T-helper 17 cell (primary cell): ENCODE measurements at places on chromosomes 16 and 17.

- peak; percentile 79 for DNase-seq
These were observed 27.8 kb downstream of the AXIN1 start for GRCh38 chr16:324451-325334.

- DNase-seq = no peak
These were observed 22.6 kb downstream of the RABEP1 start for GRCh38 chr17:5304636-5305035.

GRCh38 chr16:89119661-89120141 is 26.0 kb downstream of the ACSF3 start:
- no peak for DNase-seq

GRCh38 chr17:72273289-72274056 is 152.7 kb downstream of the SOX9 start:
- no peak for DNase-seq

DNA sequence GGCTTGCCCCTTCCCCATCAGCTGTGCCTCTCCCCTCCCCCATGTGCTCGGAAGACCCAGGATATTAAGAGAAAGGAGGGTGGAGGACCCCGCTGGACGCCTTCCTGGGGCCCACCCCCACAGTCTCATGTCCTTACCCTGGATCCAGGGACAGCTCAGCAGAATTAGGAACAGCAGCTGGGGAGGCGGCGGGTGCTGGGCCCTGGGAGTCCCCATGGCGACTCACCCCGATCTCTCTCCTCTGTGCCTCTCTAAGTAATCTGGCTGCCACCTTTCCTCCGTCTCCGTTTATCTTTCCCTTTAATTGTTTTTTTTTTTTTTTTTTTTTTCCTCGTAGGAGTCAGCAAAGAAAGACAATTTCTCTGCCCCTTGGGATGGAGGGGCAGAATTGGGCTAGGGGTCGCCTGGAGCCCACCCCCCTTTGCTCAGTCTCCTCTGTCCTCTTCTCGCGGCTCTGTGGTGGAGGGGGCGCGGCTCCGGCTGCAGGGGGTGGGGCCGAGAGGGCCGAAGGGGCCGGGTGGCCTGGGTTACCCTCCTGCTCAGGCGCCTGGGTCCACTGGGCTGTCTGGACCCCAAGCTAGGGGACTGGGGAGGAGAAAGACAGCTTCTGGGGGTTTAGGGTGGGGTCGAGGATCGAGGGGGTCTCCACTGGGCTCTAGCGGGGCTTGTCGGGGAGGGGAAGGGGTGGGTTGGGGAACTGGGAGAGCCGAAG is 390 bp downstream of the SEZ6L2 start:
- no peak for DNase-seq

GRCh38 chr17:43994272-43995149 is 9.9 kb upstream of the NAGS start:
- DNase-seq = peak; percentile 53

GRCh38 chr17:4130715-4131114 is 12.1 kb downstream of the ZZEF1 start:
- DNase-seq = no peak

- peak; percentile 6 for DNase-seq
These were observed 28.1 kb downstream of the HEATR3 start for GRCh38 chr16:50093607-50094539.

GRCh38 chr16:648071-648780 is 939 bp upstream of the WDR90 start:
- no peak for DNase-seq

DNA sequence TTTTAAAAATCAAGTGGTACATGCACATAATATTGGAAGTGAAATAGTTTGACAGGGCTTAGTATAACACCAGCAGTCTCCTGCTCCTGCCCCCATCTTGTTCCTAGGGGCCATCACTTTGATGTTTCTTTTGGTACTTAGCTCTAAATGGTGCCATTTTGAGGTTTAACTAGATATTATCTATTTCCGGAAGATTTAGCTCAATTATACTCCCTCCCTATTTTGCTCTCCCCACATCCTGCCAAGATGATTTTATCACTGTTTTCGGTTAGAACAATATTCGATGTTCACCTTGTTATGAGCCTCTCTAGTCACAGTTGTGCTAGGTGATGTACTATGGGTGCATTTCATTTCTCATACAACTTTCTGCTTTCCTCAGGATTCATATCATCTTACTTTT is 20.0 kb upstream of the SLC35G3 start:
- peak; percentile 17 for DNase-seq

GRCh38 chr17:596763-597644 is 117.6 kb downstream of the VPS53 start:
- no peak for DNase-seq

DNA sequence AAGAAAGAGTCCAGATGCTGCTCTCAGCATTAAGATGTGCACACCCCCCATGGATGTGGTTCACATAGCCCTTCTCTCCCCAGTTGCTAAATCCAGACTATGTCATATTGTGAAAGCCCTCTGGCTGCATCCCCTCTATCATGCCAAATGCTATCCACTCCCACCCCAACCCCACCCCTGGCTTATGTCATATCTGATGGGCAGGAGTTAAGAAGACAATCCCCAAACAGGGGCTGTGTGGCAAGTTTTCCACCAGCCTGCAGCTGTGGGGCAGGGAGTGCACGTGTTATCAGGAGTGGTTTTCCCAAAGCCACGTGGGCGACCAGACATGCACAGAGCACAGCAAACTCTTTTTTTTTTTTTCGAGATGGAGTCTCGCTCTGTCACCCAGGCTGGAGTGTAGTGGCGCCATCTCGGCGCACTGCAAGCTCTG is 10.0 kb downstream of the FAM117A start:
- no peak for DNase-seq

DNA sequence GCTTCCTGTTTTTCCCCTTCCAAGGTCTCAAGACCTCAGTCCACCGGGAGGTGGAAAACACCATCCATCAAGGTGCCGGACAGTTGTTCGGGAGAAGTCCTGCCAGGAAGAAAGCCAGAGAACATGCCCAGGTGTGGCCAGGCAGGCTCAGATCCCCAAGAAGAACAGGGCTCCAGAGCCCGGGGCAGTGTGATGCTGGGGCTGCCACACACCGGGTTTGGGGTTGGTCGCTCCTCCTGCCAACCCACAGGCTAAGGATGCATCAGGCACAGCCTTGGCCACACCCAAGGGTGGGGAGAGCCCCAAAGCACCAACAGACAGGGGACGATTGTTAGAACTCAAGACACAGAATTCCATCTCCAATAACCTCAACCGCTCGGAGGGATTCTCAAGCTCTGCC is 19.7 kb downstream of the ZFHX3 start:
- no peak for DNase-seq

DNA sequence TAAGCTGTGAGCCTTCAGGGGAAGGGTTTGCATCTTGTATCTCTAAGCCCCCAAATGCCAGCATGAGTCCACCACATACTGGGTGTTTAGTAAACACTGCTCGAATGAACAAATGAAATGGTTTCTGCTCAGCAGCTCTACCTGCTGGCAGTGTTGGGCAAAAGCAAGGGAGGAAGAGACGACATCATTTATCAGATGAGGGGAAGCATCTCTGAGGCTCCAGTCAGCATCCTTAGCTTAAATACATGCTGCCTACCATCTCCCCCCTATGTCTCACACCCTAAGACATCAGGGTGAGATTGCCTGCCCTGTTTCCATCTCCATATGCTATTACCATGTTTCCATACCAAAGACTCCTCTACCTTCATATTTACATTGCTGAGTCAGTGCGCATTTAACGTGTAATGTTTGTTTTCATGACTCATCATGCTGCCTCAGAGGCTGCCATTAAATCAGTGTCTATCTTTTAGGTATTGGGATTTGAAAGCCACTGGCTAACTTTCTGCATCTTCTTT is 379.8 kb downstream of the UTP18 start:
- no peak for DNase-seq

- DNase-seq = no peak
These were observed 45.1 kb downstream of the OMG start for GRCh38 chr17:31251970-31252328.

DNA sequence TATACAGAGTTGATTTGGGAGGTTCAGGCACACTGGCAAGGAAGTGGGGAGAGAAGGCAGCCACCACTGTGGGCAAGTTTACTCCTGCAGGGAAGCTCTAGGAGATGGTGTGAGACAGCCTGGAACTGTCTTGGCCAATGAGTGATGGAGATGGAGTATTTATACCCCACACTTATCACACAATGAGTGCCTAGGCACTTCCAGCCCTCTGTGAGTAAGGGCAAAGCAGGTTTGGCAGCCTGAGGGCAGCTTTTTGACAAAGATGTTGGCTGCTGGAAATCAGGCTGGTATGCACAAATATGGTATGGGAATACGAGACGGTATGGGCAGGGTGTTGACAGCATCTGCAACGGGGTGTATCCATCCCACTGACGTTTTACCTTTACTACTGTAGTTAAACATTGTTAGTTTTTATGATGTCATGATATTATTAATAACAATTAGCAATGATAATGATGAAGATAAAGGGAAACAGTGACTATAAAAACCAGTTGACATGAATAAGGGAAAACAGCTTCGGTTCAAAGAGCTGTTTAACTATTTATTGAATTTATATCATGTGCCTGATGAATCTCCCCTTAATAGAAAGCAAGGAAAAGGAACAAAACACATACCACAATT is 149.9 kb downstream of the CDK5R1 start:
- DNase-seq = no peak

- DNase-seq = no peak
These were observed 48.3 kb upstream of the BAHCC1 start for GRCh38 chr17:81346908-81347349.

- DNase-seq = no peak
These were observed 983.9 kb downstream of the CDH11 start for GRCh38 chr16:64138006-64138405.

GRCh38 chr16:78655331-78656113 is 556.1 kb downstream of the WWOX start:
- no peak for DNase-seq

- DNase-seq = no peak
These were observed 176.5 kb upstream of the CDH5 start for GRCh38 chr16:66189951-66190350.

DNA sequence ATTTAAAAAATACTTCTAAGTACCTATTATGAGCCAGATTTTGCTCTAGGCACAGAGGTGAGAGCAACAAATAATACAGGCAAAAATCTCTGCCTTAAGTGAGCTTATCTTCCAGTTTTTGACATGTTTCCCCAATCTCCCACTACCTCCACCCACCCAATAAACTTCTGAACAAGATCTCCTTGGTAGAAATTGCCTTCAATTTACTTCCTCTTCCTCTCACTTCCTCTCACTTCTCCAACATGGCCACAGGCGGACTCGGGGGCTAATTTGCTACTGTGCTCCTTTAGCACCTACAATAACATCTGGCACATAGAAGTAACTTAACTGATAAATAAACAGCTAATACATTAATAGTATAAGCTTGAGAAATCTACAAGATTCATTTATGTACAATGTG is 82.6 kb downstream of the CACNG1 start:
- no peak for DNase-seq

DNA sequence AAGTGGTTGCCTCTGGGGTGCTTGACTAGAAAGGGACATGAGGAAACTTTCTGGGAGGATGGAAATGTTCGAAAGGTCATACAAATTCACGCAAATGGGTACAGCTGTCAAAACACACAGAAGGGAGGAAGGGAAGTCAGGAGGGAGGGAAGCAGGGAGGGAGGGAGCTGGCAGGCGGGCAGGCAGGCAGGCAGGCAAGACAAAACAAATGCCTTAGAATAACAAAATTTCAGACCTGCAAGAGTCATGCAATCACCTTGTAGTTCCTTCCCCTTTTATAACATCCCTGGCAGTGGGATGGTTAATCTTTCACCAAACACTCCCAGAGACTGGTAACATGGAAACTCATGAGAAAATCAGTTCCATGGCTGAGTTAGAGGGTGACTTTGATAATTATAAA is 189.2 kb downstream of the STX8 start:
- no peak for DNase-seq

DNA sequence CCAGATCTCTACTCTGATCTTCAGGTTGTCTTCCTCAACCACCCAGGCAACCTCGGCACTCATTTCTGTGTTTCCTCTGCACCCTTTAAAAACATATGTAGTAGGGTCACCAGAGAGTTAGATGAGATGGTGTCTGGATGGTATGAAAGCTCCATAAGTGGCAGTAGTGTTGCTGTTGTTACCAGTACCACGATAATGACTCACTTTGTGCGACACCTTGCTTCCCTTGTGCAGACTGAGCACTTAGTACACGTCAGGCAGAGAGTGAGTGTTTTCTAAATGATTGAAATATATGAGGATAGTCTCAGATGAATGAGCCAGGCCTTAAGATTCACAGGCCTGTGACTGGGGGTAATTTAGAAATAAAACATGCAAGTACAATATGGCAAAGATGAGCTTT is 188.7 kb downstream of the MAF start:
- no peak for DNase-seq

- DNase-seq = no peak
These were observed 47.3 kb downstream of the NLRP1 start for GRCh38 chr17:5536866-5537650.

DNA sequence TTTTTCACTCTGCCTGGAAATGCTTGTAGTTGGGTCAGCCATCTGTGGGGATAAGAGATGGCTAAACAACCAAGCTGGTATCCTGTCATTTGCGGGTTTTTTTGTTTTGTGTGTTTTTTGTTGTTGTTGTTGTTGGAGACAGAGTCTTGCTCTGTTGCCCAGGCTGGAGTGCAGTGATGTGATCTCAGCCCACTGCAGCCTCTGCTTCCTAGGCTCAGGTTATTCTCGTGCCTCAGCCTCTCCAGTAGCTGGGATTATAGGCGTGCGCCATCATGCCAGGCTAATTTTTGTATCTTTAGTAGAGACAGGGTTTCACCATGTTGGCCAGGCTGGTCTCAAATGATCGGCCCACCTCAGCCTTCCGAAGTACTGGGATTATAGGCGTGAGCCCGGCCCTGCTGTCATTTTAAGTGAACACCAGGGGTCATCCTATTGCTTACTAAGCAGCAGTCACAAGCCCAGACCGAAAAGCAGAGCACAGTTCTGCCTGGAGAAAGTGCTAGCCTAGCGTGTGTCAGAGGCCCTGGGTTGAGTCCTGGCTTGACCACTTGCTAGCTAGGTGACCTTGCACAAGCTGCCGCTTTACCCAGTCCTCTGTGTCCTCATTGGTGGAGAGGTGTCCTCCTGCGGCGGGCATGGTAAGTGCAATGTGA is 4.6 kb downstream of the SMCR8 start:
- no peak for DNase-seq

- DNase-seq = no peak
These were observed 37.1 kb upstream of the TEKT1 start for GRCh38 chr17:6868582-6868981.

- peak; percentile 86 for DNase-seq
These were observed 1.2 kb upstream of the METTL26 start for GRCh38 chr16:637081-638018.

- DNase-seq = no peak
These were observed 266.7 kb downstream of the ENGASE start for GRCh38 chr17:79341222-79341780.

DNA sequence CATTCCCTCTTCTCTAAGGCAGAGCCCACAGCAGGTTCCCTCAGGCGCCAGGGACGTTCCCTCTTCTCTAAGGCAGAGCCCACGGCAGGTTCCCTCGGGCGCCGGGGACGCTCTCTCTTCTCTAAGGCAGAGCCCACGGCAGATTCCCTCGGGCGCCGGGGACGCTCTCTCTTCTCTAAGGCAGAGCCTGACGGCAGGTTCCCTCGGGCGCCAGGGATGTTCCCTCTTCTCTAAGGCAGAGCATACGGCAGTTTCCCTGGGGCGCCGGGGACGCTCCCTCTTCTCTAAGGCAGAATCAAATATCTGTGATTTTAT is 24.3 kb downstream of the ACSF3 start:
- no peak for DNase-seq
